Activated CD4-positive, alpha-beta memory T cell treated with anti-CD3 and anti-CD28 coated beads, Interleukin-2, amount 10 ng/mL, durations not matched to agents 7 days and 5 days (primary cell): ENCODE measurements at places on chromosomes 5 and 9. TPM values are rescaled to one million over a fixed set of nuclear protein-coding genes. Genes with fewer than 3 reads are reported as not detected.

Gene QRFP
- total RNA-seq = not detected

Gene SPACA9
- total RNA-seq = 3.6 TPM

Gene PTGDS
- 44.2 TPM for total RNA-seq

Gene IFNA13
- total RNA-seq = not detected

Gene SPINK4
- total RNA-seq = not detected

Gene F12
- total RNA-seq = 1.5 TPM

Gene COL23A1
- total RNA-seq = 0.10 TPM

Gene PRRT1B
- total RNA-seq = not detected

Gene BTNL3
- total RNA-seq = not detected

Gene DOCK8
- total RNA-seq = 370 TPM

Gene LCN9
- total RNA-seq = not detected

Gene ENG
- total RNA-seq = 13.1 TPM

Gene RANBP17
- not detected for total RNA-seq

- peak; percentile 53 for DNase-seq
Measured at GRCh38 chr5:143826951-143827444, 15.0 kb downstream of the HMHB1 start.

- no peak for DNase-seq
Measured at GRCh38 chr5:89324990-89325389, 442.0 kb upstream of the MEF2C start.

DNA sequence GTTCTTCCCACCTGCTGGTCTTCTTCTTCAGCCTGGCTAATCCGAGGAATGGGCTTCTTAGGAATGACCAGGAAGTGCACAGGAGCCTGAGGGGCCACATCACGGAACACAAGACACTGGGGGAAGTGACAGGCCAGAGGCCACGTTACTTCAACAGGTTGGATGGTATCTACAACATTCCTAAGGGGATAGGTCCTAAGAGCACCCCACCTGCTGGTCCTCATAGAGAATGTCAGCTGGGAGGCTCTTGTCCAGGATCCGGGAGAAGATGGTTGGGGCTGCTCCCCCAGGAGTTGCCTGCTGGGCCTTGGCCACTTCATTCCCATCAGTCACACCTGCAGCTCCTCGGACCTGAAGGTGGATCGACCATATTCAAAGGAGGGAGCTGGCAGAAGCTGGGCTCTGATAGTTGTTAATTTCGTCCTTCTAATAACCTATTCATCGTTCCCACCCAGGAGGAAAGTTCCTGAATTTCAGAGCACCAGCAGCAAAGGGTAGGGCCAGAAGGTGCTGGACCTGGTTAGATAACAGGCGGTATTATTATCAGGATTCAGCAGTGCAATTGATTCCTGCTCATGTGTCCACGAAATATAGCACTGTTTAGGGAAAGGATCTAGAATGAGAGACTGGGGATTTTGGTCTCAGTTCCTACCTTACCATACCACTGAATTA is 1.3 kb downstream of the HINT2 start:
- no peak for DNase-seq

GRCh38 chr5:137263371-137264005 is 235.6 kb downstream of the SPOCK1 start:
- DNase-seq = no peak

GRCh38 chr5:91189480-91190313 is 193.4 kb downstream of the ARRDC3 start:
- DNase-seq = no peak

GRCh38 chr9:7028591-7028990 is 270.8 kb downstream of the KDM4C start:
- DNase-seq = no peak

- no peak for DNase-seq
Measured at GRCh38 chr5:174307031-174307408, 261.5 kb downstream of the NSG2 start.

DNA sequence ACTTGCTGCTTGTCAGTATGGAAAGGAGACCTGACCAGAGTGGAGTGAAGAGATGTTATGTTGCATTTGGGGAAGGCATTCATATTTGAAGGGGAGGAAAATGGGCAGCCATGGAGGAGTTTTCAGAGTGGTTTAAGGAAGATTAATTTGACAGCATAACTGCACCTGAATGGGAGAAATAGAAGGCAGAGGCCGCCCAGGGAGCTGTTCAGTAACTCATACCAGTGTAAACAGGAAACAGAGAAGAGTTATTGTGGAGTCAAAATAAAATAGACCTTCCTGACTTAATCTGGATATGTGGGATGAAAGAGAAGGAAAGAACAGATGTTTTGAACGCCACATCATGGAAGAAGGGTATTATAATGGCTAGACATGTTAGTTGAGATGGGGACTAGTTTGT is 13.4 kb downstream of the SLC44A1 start:
- DNase-seq = no peak

- no peak for DNase-seq
Measured at GRCh38 chr5:57103317-57103907, 70.4 kb upstream of the GPBP1 start.

GRCh38 chr9:1018121-1018520 is 32.0 kb upstream of the DMRT2 start:
- no peak for DNase-seq

- DNase-seq = no peak
Measured at GRCh38 chr5:14143546-14143840, 351 bp downstream of the TRIO start.

- no peak for DNase-seq
Measured at GRCh38 chr9:36868586-36869282, 165.3 kb downstream of the PAX5 start.

GRCh38 chr5:94025788-94026473 is 284.5 kb upstream of the POU5F2 start:
- no peak for DNase-seq

DNA sequence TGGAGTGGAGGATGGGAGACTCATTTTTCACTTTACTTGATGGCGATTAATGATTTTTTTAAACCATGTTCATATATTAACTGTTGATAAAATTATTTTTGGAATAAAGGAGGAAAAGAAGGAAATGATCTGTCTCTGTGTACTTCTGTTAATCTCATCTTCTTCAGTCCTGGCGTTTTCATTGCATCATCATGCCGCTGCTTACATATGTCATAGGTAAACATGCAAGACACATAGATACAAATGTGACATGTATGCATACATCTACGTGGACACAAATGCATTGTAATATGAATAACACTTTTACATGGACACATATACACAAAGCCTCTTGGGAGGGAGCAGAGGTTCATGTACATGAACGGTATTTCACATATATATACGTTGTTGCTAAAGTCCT is 10.0 kb downstream of the TMEM174 start:
- no peak for DNase-seq

- no peak for DNase-seq
Measured at GRCh38 chr9:3520564-3520963, 5.2 kb downstream of the RFX3 start.

- DNase-seq = no peak
Measured at GRCh38 chr9:136201609-136202453, 3.1 kb downstream of the LHX3 start.

DNA sequence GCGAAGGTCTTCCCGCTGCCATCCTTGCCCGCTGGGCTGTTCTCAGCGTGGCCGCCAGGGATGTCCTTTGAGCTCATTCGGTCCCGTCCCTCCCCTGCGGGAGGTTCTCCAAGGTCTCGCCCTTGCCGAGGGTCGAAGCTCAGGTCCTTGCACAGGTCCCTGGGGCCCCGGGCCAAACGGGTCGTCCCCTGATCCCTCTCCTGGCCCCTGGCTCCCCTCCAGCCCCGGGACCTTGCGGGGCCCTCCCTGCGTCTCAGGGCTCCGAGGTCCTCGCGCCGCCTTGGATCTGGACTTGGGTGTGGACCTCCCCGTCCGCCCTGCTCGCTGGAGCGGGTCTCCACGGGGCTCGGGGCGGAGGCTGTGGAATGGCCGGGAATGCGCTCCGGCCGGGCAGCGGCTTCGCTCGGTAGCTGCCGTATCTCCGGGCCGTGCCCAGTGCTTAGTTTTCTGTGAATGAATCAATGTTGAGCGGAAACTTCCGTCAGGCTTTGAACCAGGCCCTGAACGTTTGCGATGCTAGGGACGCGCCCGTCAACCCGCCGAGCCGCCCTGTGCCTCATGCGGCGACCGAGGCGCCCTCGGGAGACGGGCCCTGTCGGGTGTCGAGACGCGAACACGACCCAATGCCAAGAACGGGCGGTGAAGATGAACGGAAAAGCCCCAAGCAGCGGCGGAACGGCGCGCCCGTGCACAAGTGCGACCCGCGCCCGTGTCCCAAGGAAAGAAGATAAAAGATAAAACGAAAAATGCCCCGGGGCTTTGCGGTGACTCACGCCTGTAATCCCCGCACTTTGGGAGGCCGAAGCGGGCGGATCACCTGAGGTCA is 780 bp downstream of the RNU6ATAC start:
- peak; percentile 72 for DNase-seq

GRCh38 chr5:76153271-76153670 is 70.1 kb downstream of the SV2C start:
- DNase-seq = no peak

DNA sequence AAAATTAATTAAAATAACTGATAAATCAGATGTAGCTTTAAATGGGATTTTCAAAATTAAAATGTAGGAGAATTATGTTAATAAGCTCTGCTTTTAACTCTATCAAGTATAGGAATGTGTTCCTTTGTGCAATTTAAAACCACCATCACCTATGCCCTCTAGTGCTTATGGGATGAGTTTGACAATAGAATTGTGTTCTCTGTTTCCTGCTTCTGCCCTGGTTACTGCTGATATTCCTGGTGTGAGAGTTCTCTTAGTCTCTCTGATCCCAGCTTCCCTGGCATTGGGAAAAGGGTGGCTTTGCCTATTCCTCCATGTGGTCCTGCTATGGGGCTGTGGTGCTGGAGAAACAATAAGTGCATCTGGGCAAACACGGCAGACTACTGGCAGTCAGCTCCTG is 8.1 kb downstream of the LRRTM2 start:
- DNase-seq = no peak

DNA sequence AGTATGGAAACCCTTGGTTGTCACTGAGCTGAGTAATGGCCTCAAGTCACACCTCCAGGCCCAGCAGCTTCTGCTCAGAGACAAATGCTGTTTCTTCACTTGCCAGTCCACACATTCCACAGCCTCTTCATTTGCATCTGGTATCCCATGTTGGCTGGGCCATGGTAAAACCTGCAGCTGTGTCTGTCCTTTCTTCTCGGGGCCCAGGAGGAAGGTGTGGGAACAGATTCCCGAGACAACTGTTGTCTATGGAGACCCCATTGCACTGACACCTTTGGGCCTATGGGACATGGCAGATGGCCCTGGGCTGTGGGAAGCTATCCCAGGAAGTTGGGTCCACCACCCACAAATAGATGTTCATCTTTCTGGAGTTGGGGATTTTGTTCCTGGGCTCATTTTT is 85.1 kb downstream of the MACROH2A1 start:
- peak; percentile 19 for DNase-seq

- DNase-seq = no peak
Measured at GRCh38 chr5:40514976-40515375, 164.7 kb upstream of the PTGER4 start.

GRCh38 chr5:3139499-3139931 is 388.0 kb upstream of the IRX2 start:
- DNase-seq = no peak

DNA sequence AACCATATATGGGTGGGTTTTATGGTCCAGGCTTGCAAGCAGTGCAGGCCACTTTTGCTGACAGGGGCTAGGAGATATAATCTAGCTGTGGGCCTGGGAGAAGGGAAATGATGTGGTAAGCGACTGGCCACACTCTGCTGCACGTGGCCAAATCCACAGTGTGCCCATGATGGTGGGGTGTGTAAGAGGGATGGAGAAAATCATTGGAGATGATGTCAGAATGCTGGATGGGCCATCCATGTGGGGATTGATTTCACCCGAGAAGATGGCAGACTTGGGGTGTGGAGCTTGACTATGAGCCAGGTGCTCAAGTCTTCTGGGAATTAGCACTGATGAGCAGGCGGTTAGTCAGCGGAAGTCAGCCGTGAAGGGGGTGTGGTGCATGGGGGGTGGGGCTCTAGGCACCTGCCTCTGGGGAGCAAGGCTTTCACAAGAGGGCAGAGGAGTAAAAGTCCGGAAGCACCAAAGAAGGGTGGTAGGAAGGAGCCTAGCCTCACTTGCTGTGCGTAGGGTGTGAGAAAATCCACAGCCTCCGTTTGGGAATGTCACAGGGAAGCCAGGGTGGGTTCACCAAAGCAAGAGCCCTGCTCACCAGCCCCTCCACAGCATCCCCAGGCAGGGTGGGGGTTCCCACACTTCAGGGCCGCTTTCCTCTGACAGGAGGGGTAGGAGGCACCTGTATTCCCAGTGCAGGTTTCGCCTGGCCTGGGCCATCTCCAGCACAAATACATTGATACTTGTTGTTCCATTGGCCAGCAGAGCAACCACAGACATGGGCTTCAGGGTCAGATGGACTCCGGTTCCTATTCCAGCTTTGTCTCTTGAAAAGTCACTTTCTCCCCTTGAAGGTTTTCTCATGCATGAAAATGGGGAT is 44.5 kb upstream of the ANGPTL2 start:
- DNase-seq = peak; percentile 27

DNA sequence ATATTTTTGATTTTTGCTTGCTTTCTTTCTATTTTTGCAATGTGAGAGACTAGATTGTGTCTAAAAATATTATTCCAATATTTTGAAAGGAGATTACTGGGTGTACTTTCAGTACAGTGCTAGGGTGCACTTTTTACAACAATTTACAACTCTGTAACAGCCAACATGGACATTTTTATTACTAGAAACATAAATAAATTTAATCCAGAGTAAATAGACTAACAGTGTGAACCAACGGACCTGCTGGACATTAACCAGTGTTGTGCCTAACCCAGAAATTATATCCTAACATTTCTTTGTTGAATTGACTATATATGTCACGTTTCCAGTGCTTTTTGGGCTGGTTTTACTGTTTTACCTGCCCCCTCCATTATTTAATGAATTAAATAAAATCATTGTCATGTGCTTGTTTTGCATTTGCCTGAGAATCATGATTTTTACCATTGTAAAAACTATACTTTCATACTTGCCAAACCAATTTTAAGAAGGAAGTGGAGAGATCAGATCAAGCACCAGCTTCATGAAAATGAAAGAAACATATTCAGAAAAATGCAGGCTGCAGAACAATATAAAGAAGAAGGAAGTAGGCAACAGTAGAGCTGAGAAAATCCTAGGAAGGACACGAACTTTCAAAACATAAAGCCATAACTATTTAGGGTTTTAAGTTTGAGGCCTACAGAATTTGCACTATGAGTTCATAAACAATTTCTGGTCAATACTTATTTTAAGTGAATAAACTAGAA is 400.8 kb upstream of the PIK3R1 start:
- DNase-seq = no peak

DNA sequence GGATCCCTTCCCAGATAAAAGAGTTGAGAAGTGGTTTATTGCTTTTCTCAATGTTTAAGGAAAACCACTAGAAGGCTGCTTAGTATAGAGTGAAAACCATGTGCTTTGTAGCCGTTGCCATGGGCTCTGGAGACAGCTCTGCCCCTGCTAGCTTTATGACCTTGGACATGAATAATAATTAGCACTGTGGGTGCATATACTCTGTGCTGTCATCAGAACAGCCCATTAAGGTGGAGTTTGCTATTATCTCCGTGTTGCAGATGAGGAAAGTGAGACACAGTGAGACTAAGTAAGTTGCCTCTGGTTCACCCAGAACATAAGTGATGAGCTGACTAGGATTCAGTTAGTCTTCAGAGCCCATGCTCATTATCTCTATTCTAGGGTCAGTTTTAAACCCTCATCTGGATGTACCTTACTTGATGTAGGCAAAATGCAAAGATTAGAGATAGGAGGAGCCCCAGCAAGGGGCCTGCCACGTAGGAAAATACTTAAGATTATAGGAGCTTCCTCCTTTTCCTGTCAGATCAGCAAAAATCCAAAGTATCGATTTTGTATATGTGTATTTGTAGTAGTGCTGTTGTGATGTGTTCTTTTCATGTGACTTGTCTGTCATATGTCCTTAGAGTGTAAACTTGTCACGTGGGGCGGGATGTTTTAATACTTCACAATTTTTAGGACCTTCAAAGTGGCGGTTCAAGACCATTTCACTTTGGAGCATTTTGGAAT is 102.5 kb downstream of the TLE4 start:
- no peak for DNase-seq
